ENCODE measurements at places on chromosomes 5 and 9.

DNA sequence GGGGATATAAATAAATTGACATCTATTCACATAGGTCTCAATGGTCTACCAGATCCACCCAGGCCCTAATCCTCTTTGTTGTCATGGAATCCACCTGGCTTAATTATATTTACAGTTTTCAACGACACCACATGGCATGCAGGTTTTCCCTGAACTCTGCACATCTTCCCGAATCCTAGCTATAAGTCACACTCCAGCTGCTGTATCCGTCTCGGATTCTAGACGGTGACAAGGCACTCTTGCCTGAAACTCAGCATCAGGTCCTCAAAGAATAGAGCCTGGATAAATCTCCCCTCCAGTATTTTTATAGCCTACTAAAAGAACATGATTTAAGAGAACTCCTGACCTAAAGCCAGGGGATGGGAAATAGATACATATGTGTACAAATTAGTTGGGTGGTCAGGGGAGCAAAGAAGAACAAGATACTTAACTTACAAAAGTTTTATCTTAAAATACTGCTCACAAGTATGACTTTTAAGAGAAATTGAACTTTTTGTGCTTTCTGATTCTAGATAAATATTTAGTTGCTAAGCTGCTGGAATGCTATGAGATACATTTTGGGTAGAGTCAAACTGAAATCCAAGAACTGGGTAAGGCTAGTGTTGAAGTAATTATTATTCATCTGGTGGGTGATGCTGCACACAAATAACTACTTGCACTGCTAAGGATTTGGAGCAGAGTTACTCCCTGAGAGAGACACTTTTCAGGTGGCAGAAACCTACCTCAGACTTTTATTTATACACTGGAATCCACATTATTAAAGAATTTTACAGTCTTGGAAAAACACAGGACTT is 187.3 kb downstream of the EFNA5 start:
- no peak for DNase-seq

DNA sequence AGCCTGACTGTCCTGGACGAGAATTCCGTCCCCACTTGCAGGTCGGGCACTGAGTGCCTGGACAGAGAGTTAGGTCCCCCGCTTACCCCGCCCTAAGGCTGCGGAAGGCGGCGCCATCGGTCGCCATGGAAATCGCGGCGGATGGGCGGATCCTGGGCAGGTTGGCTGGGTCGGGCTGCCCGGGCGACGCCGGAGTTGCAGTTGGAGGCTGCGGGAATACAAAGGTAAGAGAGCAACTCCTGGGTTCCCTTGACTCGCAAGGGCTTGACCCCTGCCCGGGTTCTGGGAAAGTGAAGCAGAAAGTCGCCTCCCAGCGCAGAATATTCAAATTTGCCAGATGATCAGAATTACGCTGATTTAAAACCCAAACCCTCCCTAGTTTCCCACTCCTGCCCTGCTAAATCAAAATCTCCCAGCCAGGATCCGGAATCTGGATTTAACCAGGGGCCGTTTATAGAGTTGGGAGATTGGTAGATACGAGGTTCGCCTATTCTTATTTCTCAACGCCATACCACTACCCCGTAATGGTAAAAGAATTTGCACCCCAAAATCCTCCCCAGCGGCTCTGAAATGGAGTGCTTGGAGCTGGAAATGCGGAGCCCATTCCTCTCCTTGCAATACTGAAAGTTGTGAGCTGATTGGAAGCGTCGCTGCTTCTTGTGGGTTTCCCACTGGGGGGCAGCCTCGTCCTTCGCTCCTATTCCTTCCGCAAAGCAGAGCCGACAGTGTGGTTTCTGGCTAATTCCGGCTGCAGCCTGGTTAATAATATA is 156.4 kb upstream of the RASEF start:
- DNase-seq: peak; percentile 79

DNA sequence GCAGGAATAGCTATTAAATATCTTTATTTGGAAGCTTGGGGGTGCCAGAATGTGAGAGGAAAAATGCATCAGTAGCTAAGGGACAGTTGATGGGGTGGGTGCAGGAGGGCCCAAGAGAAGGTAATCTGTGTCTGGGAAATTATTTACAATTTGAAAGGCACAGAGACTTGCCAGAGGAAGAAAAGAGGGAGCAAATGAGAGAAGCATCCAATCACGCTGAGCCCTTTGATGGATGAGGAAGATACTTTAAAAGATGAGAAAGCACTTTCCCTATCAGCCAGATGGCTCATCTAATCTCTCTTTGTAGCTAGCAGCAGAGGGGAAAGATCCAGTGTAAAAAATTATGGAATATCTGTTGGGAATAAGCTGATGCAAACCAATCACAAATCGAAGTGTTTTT is 57.0 kb upstream of the ABCA1 start:
- DNase-seq: no peak

- DNase-seq: peak; percentile 38
Measured at GRCh38 chr5:122165559-122166078, 36.3 kb downstream of the ZNF474 start.

DNA sequence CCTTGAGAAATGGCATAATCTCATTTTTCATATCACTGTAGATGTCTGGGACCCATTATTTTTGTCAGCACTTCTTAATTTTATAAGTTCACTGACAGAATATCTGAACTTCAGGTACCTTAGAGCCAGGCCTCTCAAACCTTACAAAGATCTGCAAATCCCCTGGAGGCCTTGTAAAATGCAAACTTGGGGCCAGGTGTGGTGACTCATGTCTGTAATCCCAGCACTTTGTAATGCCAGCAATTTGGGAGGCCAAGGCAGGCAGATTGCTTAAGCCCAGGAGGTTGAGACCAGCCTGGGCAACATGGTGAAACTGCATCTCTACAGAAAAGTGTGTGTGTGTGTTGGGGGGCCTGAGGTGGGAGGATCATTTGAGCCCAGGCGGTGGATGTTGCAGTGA is 30.8 kb downstream of the RASGRF2 start:
- peak; percentile 87 for DNase-seq

- peak; percentile 81 for DNase-seq
Measured at GRCh38 chr5:124963236-124963919, 216.9 kb upstream of the ZNF608 start.

DNA sequence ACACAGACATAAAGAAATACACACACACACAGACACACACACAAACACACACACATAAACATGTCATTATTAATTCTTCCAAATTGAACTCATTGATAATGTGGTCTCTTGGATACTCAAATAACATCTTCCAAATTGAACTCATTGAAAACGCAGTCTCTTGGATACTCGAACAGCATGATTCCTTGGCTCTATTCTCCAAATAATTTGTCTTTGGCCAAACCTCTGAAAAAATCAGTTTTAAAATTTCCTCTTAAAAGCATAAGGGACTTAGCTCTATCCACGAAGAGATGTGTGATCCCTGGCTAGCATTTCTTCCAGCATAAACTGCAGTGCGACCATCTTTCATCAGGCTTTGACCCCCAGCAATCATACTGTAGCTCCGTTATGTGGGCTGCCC is 296.6 kb downstream of the IRX2 start:
- DNase-seq: no peak

- DNase-seq: peak; percentile 66
Measured at GRCh38 chr5:172714491-172715420, 56.2 kb downstream of the DUSP1 start.

DNA sequence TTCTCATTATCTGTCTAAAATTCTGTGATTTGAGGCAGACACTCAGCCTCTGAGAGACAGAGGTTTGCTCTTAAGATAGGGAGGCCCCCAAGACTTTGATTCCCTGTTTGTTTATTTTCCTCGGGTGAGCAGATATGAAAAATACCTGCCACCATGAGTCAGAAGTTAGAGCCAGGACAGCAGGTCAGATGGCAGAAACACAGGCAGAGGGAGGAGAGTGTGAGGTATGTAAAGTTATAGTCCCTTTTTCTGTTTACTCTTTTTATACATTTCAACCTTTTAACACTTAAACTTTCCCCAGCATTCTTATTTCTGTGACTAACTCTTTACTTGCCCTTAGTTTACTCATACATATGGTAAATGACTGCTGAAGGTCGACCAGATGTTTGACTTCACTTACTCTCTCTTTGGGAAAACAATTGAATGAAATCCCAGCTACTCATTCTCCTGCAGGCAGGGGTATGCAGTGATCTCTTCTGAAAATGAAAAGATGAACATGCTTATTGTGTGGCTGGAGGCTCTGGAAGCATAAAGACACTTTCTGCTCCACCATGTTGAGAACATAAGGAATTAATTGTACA is 383.8 kb downstream of the NTRK2 start:
- peak; percentile 24 for DNase-seq

DNA sequence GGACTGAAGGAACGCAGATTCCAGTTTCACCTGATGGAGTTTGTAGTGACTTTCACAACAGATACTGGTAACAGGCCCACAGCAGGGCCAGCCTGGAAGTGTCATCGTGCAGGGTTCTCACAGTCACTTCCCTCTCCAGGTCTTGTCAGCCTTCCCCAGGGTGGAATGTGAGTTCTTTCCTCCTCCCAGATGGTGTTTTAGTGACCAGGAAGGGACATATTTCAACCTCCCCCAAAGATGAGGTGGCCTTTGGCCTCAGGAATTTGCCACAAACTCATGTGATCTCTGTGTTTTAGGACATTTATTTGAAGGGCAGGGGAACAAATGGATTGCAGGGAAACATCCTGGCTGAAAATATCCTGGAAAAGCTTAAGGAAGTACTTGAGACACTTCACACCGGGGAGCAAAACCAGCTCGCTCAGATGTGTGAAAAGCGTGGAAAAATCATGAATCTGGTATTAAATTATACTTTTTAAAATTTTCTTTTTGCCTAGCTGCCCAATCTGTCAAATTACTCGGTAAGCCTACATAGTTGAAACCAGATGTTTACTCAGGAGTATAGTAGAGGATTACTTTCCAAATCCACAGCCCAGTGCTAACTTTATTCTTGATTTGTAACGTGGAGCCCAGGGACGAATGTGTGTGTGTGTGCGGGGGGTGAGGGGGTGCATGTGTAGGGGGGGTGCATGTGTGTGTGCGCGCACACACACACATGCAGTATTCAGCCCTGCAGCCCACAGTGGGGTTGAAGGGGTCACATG is 66.8 kb downstream of the PTPDC1 start:
- no peak for DNase-seq

DNA sequence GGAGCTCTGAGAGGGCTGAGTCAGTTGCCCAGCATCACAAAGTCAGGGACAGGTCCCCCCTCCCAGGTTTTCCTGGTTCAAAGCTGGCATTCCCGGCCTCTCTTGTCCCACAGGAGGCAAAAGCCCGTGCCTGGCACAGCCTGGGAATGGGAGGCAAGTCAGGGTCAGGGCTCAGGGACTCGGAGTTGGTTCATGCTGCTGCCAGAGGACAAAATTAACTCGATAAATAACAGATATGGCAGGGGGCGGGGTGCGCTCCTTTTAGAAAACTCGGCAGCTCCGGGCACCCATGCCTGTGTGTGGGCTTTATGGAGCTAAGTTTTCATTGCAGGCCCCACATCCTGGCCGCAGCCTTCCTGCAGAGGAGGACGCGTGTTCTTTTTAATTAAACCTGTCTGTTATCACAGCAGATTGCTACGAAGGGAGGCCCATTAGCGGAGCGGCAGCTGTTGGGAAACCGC is 62.8 kb upstream of the LMX1B start:
- no peak for DNase-seq

DNA sequence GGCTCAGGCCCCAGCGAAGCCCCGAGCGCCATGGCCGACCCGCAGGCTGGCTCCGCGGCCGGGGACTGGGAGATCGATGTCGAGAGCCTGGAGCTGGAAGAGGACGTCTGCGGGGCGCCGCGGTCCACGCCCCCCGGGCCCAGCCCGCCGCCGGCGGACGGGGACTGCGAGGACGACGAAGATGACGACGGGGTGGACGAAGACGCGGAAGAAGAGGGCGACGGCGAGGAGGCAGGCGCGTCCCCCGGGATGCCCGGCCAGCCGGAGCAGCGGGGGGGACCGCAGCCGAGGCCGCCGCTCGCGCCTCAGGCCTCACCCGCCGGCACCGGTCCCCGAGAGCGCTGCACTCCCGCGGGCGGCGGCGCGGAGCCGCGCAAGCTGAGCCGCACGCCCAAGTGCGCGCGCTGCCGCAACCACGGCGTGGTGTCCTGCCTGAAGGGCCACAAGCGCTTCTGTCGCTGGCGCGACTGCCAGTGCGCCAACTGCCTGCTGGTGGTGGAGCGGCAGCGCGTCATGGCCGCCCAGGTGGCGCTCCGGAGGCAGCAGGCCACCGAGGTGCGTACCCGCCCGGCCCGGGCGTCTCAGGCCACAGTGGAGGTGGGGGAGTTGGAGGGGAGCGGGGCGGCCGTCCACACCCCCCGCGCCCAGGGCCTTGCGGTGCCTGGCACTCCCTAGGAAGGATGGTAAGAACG is 1.6 kb downstream of the DMRT2 start:
- DNase-seq: peak; percentile 60

- DNase-seq: peak; percentile 80
Measured at GRCh38 chr5:90015584-90016018, 394.0 kb downstream of the CETN3 start.

- peak; percentile 78 for DNase-seq
Measured at GRCh38 chr5:72723581-72723980, 92.9 kb upstream of the TNPO1 start.

- no peak for DNase-seq
Measured at GRCh38 chr9:113901221-113901688, 25.1 kb downstream of the ZNF618 start.

GRCh38 chr5:34012791-34013190 is 4.9 kb upstream of the AMACR start:
- no peak for DNase-seq

- peak; percentile 22 for DNase-seq
Measured at GRCh38 chr9:4828761-4829160, 36.0 kb downstream of the RCL1 start.

GRCh38 chr5:21910731-21911130 is 942.4 kb downstream of the CDH12 start:
- DNase-seq: no peak

DNA sequence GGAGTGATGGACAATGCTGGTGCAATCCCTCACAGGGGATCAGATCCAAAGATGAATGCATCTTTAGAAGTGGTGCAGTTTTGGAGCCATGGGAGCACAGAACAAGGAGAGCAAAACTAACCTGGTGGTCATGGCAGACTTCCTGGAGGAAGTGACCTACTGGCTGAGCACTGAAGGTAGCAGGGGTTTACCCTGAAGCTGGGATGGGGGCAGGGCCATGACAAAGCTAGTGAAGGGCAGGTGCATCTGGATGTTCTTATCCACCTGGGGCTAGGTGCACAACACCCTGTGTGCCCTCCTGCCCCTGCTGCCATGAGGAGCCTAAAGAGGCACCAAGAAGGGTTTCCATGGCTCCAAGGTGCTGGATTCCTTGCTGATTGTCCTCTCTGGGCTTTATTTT is 11.5 kb upstream of the PITX1 start:
- no peak for DNase-seq

Measured in epithelial cell of esophagus (primary cell).